ENCODE measurements at places on chromosomes 6 and 20. TPM values are rescaled to one million over a fixed set of nuclear protein-coding genes. Genes with fewer than 3 reads are reported as not detected.

NTSR1 gene
- total RNA-seq, result under 0.01 TPM

ROS1 gene
- total RNA-seq, result under 0.01 TPM

GJA10 gene
- not detected for total RNA-seq

WFDC10A gene
- total RNA-seq, result 0.12 TPM

ADGRF4 gene
- not detected for total RNA-seq

Measured in smooth muscle cell of the coronary artery (primary cell).